ENCODE measurements at places on chromosomes 5 and 9.

- no peak for DNase-seq
These were observed 215.7 kb upstream of the ELL2 start for GRCh38 chr5:96177303-96177869.

- DNase-seq = no peak
These were observed 1.5 kb downstream of the SHROOM1 start for GRCh38 chr5:132828846-132829494.

DNA sequence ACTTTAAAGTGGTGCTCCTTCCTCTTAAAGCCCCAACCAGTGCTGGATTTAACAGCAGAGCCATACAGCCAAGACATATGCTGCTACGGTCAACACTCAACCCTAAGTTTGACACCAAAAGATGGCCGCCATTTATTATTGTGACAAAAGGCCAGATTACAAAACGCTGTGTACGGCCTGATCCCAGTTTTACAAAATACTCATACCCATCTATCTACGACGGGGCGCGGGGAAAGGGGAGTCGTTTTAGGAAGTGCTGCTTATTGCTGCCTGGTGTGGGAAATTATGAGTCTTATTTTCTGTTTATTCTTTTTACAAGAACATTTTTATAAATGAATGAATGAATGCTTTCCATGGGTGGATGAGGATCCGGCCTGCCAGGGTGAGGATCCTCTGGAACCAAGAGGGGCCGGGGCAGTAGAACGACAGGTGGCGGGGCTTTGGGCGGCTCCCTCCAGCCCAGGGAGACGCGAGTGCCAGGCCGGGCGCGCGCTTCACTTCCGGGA lies 457 bp upstream of the IDNK start:
- DNase-seq = no peak

DNA sequence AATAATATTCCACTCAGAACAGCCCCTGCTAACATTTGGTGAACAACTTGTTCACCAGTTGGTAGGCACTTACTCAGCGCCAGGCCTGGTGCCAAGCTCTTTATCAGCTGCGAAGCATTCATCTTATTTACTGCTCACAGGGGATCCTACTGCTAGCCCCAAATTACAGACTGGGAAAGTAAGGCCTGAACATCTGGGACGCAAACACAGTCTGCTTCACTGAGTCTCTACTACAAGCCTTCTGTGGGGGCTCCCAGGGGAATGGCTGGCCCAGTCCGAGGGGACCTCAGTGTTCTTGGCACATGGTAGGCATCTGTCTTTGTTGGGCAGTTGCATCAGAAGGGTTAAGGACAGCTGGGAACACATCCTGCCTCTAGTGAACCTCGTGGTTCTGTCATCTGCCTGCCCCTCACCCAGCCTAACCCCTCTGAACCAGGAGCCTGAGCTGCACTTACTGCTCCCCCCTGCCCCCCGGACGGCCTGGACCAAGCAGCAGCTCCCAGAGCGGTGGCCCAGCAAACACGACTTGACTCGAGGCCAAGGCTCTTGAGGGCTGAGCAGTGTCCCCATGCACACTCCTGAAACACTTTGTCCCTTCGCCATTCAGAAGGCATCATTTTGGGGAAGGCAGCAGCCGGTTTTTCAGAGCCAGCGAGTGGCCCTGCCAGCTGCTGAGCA lies at the start of gene PHYHD1:
Gene PHYHD1, plus strand, starts transcription at position 602 of the 678 bp plus-strand sequence. CDS start 1,342 bp downstream, outside the sequence.
- no peak for DNase-seq

DNA sequence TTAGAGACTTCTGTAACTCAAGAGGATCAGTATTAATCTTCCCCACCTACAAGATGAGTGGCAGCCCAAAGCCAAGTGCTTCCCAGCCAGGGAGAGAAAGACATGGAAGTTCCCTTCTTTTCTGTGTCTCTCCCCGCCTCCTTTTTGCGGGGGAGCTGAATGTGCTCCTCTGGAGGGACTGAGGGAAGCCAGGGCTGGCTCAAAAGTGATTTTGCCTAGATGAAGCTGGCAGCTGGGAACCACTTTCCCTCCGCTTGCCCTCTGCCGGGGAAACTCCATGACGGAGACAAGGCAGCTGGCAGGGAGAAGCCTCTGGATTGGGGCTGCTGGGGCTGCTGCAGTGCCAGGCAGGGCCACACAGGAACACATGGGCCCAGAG lies 24.4 kb downstream of the EGR1 start:
- no peak for DNase-seq

DNA sequence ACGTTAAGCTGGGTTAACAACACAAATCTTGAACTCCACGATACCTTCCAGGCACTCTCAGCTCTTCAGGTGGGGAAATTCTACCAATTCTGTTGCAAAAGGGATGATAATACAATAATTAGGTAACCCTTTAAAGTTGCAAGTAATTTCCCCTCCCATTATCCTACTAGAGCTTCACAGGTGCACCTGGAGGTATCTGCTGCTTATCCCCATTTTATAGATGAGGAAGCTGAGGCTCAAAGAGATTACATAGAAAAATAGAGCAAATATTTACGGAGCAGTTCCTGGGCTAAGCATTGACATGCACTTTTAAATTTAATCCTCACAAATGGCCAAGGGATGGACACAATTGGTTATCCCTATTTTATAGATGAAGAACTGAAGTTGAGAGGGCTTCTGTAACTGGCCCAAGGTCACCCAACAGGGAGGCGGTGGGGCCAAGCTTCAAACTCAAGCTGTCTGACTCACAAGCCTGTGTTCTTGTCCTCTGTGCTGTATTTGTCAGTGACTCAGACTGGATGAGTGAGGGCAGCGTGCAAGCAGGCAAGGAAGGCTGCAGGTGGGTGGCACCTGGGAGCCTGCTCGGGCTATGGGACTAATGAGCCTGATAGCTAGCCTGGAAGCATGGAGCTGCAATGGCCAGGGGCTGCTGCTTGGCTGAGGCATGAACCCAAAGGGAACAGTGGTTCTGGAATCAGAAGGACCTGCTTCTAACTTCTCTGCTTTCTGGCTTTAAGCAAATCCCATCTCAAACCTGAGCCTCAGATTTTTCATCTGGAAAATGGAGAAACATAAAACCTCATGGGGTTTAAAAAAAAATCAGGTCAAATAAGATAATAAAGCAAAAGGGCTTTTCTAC lies 105.5 kb downstream of the PDE6A start:
- no peak for DNase-seq

DNA sequence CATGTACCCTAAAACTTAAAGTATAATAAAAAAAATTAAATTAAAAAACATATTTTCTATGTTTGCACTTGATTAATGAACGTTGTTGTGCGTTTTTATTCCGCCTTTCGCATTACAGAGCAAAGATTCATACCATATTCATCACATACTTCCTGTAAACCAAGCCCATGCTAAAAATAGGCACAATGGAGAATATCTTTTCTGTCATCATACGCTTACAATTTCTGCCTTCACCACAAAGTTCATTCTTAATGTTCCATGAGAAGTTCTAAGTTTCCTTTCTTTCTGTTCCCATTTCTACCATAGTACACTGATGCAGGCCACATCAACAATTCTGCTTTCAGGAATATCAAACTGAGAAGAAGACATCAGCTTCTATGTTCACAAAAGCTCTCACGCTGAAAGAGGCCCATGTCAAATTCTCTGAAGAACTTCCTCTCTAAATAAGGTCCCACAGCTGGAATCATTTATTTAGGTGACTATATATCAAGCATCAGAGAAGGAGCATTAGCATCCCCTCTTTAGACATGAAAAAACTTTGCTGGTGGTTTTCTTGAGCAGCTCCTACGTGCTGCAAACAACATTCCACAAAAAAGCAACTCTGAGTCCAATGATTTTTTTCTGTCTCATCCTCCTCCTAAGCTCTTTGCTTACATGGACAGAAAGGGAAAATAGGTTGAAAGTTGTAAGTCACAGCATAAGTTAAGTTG lies 456.4 kb downstream of the CDH10 start:
- no peak for DNase-seq

- no peak for DNase-seq
These were observed 592.0 kb upstream of the WWC1 start for GRCh38 chr5:167699432-167699831.

- no peak for DNase-seq
These were observed 59.4 kb downstream of the GRAMD2B start for GRCh38 chr5:126482591-126482990.

DNA sequence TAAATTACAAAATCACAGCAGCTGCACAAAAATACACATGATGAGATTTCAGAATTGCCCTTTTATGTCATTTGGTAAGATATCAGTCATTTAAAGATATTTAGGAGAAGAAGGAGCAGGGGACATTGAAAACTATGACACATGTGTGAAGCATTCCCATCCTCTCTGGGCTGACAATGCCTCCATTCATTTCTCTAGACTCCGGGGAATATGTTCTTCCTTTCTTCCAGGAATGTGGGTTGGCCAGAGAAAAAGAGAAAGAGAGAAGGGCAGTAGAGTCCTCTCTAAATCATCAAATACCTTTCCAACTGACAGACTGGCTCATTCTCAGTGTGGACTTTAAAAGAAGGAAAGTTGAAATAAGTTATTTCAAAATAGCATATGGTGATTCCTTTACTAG lies 205.6 kb upstream of the ADAMTSL1 start:
- DNase-seq = no peak

GRCh38 chr5:157269165-157269671 lies 3.3 kb downstream of the CYFIP2 start:
- no peak for DNase-seq

DNA sequence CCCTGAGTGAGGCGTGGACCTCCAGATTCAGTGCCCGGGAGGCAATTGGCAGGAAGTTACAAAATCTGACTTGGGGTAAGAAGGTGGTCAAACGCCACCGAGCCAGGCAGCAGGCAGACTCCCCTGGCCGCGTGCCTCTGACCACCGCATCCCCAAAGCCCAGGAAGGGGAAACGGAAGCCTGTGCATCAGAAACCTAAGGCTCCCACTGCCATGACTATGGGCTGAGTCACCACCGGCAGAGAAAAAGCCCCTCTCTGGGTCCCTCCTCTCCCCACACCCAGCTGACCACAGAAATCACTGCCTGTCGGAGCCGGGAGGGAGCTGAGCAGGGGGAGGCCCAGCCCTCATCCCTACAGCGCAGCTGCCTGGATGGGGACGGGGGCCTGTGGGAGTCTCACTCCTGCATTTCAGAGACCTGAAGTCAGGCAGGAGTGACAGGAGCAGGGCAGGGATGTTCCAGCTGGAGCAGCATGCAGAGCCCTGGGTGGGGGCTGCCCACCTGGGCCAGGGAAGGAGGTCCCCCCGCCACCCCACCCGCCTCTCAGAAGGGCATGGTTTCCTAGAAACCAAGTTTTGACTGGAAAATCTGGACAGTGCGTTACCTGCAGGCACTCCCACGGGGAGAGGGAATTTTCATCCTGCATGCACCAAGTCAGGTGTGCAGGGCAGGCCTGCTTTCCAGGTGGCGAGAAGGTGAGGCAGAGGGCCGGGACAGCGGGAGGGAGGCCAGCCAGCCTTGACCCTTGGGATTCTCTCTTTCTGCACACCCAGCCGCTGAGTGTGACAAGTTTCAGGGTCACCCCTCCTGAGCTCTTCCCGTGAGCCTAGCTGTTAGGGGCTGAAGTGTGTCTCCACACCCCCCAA lies 68.2 kb downstream of the LRSAM1 start:
- no peak for DNase-seq

DNA sequence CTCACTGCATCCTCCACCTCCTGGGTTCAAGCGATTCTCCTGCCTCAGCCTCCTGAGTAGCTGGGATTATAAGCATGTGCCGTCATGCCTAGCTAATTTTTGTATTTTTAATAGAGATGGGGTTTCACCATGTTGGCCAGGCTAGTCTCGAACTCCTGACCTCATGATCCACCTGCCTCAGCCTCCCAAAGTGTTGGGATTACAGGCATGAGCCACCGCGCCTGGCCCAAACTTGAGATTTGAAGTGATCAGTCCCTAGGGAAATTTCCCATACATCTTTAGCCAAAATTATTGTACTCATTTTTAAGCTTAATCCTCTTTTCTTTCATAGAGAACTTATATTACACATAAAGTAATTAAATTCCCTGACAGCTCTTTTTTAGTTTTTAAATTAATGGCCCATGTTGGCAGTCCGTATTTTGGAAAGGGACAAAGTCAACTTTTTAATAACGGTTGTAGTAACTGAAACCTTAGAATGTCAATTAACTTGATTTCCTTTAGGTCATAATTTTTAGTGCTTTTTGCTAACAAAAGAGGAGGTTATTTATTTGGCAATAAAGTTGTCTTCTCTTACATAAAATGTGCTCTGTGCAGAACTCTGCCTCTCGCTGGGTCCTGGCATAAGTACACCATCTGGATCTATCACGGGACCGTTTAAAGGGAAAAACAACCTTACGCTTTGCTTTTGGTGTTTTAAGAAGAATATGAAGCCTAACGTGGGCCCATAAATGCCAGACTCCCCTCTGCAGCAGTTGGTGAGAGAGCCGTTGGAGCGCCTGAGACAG lies 142.3 kb upstream of the OTULINL start:
- DNase-seq = no peak

DNA sequence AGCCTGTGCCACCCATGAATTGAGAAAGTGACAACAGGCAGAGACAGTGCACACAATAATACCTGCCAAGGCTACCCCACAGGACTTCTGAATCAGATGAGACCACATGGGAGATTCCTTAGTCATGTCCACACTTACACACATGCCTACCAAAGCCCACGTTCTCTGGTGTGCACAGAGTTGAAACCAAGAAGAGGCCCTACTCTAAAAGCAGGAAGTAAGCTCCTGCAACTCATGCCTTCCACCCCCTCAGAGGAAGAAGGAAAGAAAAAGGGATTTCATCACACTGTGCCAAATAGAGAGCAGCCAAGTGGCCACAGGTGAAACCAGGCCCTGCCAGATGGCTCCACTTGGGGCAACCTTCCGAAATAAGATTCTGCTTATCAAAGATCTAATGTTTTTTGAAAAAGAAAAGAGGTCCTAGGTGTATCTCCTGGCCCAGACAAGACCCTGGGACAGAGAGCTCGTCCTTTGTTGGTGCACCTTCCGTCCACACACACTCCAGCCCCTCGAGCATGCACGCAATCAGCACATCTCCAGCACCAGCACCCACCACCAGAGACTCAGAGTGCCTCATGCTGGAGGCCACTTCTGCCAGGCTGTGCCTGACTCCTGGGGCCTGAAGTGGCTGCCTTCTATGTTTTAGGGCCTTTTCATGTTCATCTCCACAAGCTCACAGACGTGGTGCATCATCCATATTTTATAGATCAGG lies 114.6 kb upstream of the SPOCK1 start:
- no peak for DNase-seq

Measured in activated CD4-positive, alpha-beta T cell treated with anti-CD3 and anti-CD28 coated beads, Interleukin-2, amount 50 U/mL, for 1 hour (primary cell).